Activated T-helper 17 cell treated with anti-CD3 and anti-CD28 coated beads, Interleukin-2, amount 50 U/mL, for 72 hours (primary cell): ENCODE measurements at places on chromosomes 5 and 9. TPM values are rescaled to one million over a fixed set of nuclear protein-coding genes. Genes with fewer than 3 reads are reported as not detected.
A peak's percentile ranks its signal among the peaks of the same experiment; 100 is the strongest.

DNA sequence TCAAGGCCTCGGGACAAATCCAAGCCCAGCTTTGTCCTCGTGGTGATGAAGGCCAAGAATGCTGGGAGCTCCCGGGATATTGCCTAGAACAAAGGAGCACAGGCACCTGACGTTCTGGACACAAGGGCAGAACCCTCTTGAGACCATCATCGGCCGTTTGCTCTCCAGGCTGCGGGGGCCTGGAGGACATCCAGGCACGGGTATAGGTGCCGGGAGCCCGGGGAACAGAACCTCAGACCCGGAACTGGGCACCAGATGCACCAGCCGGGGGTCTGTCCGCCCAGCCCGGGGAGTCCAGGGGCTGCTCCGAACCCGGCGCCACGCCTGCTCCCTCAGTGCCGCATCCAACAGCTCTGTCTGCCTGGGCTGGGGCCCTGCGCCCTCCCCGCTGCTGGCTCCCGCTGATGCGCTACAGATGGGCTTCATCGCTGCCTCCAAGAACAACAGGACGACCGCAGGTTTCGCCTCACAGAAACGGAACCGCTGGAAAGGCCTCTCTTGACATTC, 88.0 kb downstream of the ADAMTS2 start:
- no peak for ATAC-seq

GRCh38 chr5:35335752-35336151, 105.5 kb upstream of the PRLR start:
- ATAC-seq: no peak

KLF9 gene
- total RNA-seq: 19.0 TPM

GRCh38 chr5:155104441-155104840, 90.9 kb downstream of the KIF4B start:
- ATAC-seq: no peak

SYK gene
- 0.37 TPM for total RNA-seq

CTSV gene
- total RNA-seq: 2.1 TPM

DNA sequence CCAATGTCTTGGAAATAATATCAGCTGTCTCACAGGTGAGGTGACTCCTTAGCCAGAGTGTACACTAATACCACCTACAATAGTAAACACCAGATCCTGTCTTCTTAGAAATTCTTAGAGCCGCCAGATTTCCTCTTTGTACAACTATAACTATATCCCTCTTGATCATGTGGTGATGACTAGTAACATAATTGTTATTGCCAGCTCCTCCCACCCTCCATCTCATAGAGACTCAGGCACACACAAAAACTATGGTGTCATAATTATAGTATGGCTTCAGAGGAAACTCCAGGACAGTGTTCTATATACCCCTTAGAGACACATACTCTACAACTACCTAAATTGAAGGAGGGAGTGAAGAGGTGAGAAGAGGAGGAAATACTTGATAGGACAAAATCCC, 33.1 kb downstream of the PGGT1B start:
- ATAC-seq: no peak

DNA sequence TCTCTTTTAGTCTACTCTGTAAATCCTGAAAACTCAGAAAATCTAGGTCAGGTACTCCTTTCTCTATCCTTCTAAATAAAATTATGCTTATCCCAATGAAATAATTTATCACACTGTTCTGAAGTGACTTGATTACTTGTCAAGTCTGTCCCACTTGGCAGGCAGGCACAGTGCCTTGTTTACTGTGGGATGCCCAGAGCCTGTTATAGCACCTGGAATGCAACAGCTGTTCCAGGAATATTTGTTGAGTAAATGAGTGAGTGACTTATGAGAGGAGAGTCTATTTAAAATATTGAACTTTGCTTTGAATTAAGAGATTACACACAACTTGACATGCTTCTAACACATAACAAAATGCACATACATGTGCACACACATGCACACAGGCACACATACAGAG, 130.0 kb downstream of the MPDZ start:
- ATAC-seq: no peak

DNA sequence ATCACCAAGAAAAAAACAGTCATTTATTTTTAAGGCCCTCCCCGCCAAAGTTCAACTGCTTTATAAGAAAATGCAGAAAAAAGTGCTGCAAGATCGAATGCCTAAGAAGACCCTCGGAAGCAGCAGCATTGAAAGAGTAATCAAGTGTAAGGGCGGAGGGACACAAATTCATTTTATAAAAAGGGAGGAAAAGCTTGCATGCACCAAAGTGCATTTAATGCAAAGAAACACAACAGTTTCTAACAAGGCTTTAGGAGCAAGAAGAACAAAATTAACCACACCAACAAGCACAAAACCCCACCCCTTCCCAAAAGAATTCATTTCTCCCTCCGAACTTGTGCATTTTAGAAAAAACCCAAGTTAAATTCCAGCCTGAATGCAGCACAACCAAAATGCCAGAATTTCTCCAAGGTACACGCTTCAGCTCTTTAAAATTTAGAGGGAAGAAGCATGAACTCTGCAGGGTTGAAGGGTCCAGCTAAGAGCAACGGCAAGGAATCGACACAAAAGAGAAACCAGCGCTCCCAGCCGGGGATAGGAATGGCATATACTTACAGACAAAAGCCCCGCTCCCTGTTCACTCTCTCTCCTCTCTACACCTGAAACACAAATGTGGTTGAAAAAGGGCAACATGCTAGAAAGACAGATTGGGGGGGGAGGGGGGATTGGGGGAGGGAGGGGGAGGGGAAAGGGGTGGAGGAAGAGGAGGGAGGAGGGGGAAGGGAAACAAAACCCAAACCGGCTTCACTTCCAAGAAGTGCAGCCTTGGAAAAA, at the start of gene NREP:
Gene NREP, minus strand, starts transcription at position 614 of the 774 bp plus-strand sequence. CDS start 1,422 bp downstream, outside the sequence.
- peak; percentile 7 for ATAC-seq

RGMB gene
- total RNA-seq: 2.0 TPM

- no peak for ATAC-seq
Observed at GRCh38 chr5:78958672-78959445, 26.3 kb downstream of the ARSB start.

GRCh38 chr5:96333391-96333790, 99.7 kb downstream of the PCSK1 start:
- no peak for ATAC-seq

DNA sequence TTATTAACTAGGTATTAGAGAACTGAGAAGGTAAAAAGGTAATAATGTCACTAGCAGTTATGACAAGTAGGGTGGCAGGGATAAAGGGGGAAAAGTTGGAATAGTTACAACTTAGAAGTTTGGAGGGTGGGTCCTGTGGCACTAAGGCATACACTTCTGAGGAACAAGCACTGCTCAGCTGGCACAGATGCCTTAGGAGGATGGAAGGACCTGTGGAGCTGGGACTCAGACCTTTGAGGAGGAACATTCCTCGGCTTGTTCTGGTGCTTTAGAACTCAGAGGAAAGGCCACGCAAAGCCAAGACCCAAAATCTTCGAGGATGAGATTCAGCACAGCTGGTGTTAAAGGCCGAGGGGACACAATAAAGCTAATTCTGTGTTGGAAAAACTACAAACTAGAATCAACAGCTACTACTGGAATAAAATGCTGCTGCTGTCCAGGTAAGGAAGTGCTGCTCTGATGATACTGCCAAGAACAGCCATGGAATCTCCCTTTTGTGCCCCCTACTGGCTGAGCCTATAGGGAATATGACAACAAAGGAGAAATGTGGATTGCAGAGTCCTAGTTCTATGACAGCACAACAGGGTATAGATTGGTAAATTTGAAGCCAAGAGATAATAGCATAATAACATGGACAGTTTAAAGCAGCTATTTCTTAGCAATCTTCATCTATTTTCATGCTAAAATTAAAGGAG, 126.7 kb downstream of the SLC25A46 start:
- ATAC-seq: no peak

DNA sequence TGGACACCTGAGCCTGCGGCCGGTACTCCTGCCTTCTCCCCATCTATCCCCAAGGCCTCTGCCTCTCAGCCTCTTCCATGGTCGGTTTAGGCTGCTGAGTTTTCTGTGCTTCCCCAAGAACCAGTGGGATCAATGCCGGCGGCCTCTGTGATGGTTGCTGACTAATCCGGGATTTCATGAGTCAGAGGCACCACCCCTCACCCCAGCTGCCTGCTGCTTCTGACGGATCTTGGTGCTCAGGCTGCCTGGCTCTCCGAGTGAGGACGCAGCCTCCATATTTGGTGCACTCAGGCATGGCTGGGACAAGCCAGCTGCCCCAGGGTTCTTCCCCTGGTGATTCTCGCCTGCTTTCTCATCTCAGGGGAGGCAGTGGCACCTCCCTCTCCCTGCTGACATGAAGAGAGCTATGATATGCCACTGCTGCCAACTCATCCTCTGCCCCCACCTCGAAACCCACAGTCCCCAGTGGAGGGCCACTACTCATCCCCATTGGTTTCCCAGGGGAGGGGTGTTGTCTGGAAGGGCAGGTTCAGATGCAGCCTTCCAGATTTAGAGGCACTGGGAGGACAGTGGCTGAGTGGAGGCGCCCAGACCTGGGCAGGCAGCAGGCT, 3.3 kb upstream of the MAN1B1 start:
- peak; percentile 46 for ATAC-seq
